ENCODE measurements at places on chromosomes 1 and 21.

DNA sequence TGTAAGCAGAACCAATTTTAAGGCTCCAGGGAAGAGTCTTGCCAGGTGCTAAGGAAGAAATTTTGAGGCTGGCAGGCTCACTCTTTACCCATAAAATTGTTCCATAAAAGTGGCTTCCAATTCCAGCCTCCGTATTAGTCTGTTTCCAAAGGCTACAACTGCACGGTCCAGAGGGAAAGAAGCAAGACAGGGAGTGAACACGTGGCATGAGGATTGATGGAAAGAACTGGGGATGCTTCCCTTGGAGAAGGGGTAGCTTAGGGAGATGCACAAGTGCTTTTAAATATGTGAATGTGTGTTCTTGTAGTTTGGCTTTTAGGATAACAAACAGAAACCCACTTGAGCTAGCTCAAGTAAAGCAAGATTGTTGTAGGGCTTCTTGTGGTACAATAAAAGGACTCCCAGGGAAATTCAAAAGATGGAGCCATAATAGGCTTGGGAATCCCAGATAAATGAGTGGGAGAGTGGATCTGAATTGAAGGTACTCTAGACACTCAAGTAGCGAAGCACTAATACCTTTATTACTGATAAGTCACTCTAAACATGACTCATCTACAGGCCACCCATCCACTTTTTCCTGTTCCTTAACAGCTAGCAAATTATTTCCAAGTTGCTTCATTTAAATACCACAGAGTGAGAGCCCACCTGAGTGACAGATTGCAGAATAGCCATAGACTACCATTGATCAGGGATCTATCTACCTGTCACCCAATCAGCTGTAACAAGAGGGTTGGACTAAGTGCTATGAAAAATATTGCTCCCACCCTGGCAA, 34.8 kb upstream of the NPL start:
- no peak for DNase-seq
- H3K27ac ChIP-seq: no peak overlapping the region
- peaks cover 3% of the 10 kb centered on the region for H3K27me3 ChIP-seq
- H3K4me1 ChIP-seq: no peaks in the 10 kb centered on the region
- no peaks in the 10 kb centered on the region for H3K36me3 ChIP-seq

DNA sequence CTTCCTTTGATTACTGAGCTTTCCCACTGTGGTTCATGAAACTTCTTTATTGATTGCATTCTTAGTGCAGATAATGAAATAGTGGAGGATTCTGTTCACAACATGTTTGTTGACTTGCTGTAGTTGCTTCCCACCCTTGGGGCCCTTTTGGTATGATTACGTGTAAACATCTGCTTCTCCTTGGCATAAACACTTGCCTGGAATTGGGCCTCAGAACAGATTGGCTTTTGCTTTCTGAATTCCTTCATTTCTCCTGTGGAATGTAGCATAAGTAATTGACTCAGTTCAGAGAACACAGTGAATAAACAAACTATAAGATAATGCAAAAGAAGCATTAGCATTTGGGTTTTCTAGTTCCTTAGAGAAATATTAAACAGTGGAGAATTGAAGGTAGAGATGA, 59.5 kb upstream of the LAMC2 start:
- H3K27me3 ChIP-seq: peaks cover 31% of the 10 kb centered on the region
- no peak overlapping the region for H3K4me3 ChIP-seq
- H3K36me3 ChIP-seq: no peaks in the 10 kb centered on the region
- no peaks in the 10 kb centered on the region for H3K4me1 ChIP-seq
- H3K27ac ChIP-seq: no peak overlapping the region
- no peak for DNase-seq

- H3K27me3 ChIP-seq: peaks cover 8% of the 10 kb centered on the region
- H3K27ac ChIP-seq: no peak overlapping the region
- no peak overlapping the region for H3K4me3 ChIP-seq
- peaks cover 13% of the 10 kb centered on the region for H3K36me3 ChIP-seq
- peaks cover 19% of the 10 kb centered on the region for H3K4me1 ChIP-seq
- no peak for DNase-seq
These were observed 3.1 kb upstream of the SH2D5 start for GRCh38 chr1:20735581-20736111.

- no peak overlapping the region for H3K27ac ChIP-seq
- H3K36me3 ChIP-seq: no peaks in the 10 kb centered on the region
- no peaks in the 10 kb centered on the region for H3K27me3 ChIP-seq
- no peaks in the 10 kb centered on the region for H3K4me1 ChIP-seq
These were observed 82.9 kb upstream of the ACTL8 start for GRCh38 chr1:17672226-17672625.

DNA sequence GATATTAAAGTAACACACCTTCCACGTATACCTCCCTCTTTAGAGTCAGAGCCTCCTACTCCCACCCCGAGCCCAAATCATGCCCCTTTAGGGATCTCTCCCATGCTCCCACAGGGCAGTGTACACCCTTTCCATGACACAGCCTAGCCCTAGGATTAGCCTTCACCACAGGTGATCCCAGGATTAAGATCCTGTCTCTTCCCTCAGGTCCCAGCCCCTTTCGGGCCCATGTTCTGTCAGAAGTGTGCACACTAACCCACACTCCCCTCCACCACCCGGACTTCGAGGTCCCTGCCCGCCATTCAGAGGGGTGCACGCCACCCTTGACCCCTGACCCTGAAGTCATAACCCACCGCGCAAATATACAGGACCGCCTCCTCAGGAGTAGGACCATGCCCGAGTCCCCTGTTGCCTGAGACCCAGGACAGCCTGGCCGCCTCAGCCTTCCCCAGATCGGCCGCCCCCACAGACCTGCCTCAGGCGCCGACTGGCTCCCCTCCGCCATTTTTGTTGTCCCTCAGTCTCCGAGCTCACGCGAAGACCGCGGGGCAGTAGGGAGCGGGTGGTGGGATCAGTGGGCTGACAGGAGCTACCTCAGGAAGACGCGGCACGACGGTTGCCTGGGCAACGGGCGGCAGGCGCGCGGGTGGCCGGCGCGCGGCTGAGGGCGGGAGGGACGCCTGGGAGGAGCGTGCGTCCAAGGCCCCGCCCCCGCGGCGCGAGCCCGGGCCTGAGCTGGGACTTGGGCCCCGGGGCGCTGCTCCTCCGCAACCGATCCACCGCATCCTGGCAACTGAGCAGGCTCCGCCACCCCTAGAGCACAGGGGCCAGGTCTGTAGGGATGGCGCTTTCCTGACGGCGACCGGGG, at the start of gene AGBL4:
Gene AGBL4 (minus strand): TSS at position 663 of the 868 bp plus-strand sequence.
- no peaks in the 10 kb centered on the region for H3K4me1 ChIP-seq
- H3K36me3 ChIP-seq: peaks cover 2% of the 10 kb centered on the region
- DNase-seq: no peak
- peaks cover 15% of the 10 kb centered on the region for H3K27me3 ChIP-seq

- H3K27ac ChIP-seq: no peak overlapping the region
- peak; percentile 25 for DNase-seq
- peaks cover 37% of the 10 kb centered on the region for H3K4me1 ChIP-seq
- H3K36me3 ChIP-seq: peaks cover 25% of the 10 kb centered on the region
- no peaks in the 10 kb centered on the region for H3K27me3 ChIP-seq
- H3K4me3 ChIP-seq: peak overlapping the region; percentile 94
These were observed 1.7 kb downstream of the RCC2 start for GRCh38 chr1:17437580-17438317.

GRCh38 chr1:186499571-186499970, 38.7 kb upstream of the PDC start:
- H3K4me3 ChIP-seq: no peak overlapping the region
- no peaks in the 10 kb centered on the region for H3K4me1 ChIP-seq
- no peak for DNase-seq
- no peak overlapping the region for H3K27ac ChIP-seq
- no peaks in the 10 kb centered on the region for H3K27me3 ChIP-seq
- no peaks in the 10 kb centered on the region for H3K36me3 ChIP-seq

GRCh38 chr1:156004843-156005584, 15.7 kb downstream of the SSR2 start:
- peak overlapping the region; percentile 46 for H3K4me3 ChIP-seq
- peak overlapping the region; percentile 38 for H3K27ac ChIP-seq
- peaks cover 30% of the 10 kb centered on the region for H3K36me3 ChIP-seq
- no peak for DNase-seq

GRCh38 chr1:67382292-67382691, 47.9 kb downstream of the SERBP1 start:
- no peak for DNase-seq
- no peaks in the 10 kb centered on the region for H3K27me3 ChIP-seq
- no peak overlapping the region for H3K4me3 ChIP-seq
- peak overlapping the region; percentile 13 for H3K27ac ChIP-seq
- peaks cover 2% of the 10 kb centered on the region for H3K36me3 ChIP-seq
- no peaks in the 10 kb centered on the region for H3K4me1 ChIP-seq

- no peaks in the 10 kb centered on the region for H3K27me3 ChIP-seq
- H3K4me1 ChIP-seq: peaks cover 39% of the 10 kb centered on the region
- H3K4me3 ChIP-seq: no peak overlapping the region
- DNase-seq: no peak
These were observed 28.0 kb downstream of the SLAMF1 start for GRCh38 chr1:160618763-160619274.

- DNase-seq: no peak
- no peaks in the 10 kb centered on the region for H3K4me1 ChIP-seq
- H3K36me3 ChIP-seq: no peaks in the 10 kb centered on the region
These were observed 302.4 kb upstream of the NR5A2 start for GRCh38 chr1:199725002-199725565.

DNA sequence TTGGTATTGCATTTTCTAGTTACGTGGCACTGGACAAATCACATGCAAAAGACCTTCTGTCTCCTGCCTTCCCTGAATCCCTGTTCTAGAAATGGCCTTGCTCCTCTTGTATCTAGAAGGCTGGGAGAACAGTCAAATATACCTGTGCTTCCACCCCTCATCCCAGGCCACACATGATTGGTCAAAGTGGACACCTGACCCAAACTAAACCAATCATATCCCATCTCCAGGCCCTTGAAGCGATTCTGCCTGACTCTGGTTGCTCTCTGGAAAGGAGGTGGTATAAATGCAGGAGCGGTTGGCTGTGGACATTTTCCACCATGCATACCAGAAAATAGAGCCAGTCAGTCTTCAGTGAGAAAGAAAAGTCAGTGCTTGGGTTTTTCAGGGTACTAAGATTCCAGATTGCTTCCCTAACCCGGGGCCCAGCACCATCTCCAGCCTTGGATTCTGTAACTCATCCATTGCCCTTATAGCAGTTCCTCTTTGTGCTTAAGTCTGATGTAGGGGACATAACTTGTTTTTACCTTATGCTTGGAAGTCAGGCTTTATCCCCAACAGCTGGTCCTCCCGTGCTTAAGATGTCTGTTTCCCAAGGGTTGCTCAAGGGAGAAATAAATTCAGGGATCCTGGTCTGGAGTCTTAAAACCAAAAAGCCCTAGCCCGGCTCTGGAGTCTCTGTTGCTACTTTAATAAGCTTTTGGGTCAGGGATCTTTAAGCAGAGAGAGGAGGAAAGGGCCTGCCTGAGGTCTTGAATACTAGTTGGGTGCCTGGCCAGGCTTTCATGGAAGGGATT, 7.7 kb upstream of the PHC2 start:
- no peak overlapping the region for H3K27ac ChIP-seq
- DNase-seq: no peak
- peaks cover 31% of the 10 kb centered on the region for H3K27me3 ChIP-seq
- H3K36me3 ChIP-seq: peaks cover 1% of the 10 kb centered on the region
- H3K4me3 ChIP-seq: no peak overlapping the region

- peaks cover 5% of the 10 kb centered on the region for H3K36me3 ChIP-seq
- H3K27ac ChIP-seq: no peak overlapping the region
- H3K4me3 ChIP-seq: no peak overlapping the region
- no peak for DNase-seq
These were observed 22.7 kb downstream of the NDUFS5 start for GRCh38 chr1:39048745-39049370.

DNA sequence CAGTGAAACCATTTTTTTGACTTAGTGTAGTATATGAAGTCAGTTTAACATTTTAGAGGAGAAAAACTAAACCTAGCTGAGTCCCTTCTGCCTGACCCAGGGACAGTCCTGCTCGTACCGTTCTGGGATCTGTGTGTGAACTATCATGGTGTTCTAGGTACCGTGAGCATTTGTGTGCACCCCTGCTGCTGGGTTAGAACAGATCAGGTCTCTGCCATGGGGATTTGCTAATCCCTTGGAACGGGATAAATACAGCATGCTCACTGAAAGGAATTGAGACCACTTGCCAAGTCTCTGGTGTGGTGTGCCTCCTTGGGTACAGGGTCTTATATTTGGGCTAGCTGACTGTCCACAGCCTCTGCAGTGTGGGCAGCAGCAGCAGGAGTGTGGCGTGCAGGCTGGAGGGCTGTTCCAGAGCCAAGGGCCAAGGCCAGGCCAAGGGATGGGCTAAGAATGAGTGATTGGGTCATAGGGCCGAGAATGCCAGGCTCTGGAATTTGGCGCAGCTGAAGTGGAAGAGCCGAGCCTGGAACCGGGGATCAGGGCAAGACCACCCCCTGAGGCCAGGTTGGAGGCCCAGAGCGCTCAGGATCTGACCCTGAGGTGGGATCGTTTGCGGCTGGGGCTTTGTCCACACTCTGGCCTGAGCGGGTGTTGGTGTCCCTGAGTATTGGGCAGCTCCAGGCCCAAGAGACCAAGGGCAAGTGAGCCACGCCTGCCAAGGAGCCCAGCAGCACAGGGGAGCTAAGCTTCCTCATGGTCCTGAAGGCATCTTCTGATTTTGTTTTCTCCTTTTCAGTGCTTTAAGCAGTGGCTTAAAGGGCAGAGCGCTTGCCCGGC, 66.3 kb downstream of the VPS26C start:
- H3K4me3 ChIP-seq: no peak overlapping the region
- DNase-seq: no peak
- no peaks in the 10 kb centered on the region for H3K27me3 ChIP-seq
- no peaks in the 10 kb centered on the region for H3K4me1 ChIP-seq
